ENCODE measurements at places on chromosomes 12 and 14.
A peak's percentile ranks its signal among the peaks of the same experiment; 100 is the strongest.

DNA sequence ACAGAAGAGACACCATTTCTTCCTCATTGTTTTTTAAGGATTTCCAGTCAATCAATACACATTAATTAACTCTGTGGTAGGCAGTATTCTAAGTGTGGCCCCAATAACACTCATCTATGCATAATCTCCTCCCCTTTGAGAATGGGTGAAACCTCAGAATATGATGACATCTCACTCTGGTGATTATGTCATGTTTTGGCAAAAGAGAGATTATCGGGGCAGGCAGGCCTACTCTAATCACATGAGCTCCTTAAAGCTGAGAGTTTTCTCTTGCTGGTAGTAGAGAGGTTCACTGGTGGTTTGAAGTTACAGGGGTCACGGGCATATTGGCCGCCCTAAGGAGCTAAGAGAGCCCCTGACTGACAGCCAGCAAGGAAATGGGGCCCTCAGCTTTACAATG is 7.1 kb upstream of the LGMN start:
- DNase-seq: no peak

DNA sequence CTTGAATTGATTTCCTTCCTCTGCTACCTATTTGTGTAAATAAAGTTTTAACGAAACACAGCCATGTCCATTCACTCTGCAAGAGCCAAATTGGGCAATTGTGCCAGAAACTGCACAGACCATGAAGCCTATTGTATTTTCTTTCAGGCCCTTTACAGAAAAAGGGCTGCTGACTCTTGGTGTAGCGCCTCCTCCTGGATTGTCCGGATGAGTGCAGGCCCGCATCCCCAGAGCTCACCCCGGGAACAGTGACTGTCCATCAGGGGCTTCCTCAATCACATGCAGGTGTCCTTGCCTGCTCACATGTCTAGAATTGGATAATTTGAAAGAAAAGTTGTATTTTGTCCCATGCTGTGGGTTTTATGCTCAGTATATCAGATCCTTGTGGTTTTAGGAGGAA is 1282.2 kb downstream of the AACS start:
- no peak for DNase-seq

DNA sequence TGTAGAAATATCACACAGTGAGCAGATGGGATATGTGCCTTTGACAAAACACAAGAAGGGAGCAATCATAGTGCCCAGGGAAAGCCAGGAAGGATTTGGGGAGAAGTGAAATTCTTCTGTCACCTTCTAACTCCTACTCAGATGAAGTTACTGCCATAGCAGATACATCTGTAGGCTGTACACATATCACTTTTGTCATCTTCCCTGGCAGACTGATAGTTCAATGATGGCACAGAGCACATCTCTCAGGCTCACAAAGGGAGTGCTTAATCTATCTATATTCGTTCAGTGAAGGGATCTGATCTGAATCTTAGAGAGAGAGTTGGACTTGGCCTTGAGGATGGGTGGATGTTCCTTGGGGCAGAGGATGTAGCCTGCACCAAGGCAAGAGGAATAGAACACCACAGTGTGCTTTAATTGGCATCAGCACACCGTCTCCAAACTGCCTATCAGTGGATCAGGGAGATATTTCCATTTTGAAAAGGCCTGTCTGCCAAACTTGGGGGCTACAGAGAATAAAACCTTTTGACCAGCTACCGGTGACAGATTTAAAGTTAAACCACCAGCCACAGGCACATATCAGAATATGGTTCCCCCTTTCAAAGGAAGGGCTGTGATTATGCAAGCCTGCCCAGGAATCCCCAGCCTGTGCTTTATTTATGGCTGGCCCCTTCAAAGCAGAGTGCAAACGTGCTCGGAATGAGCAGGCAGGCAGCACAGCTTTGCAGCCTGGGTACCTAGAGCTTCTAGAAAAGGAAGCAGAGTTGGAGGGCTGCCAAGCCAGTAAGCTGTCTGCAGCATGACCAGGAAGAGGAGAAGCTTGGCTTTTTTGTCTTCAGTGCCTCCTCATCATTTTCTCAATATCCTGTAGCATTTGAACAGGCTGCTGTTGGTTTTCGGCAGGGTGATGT is 165.5 kb upstream of the DYRK2 start:
- DNase-seq: peak; percentile 12

DNA sequence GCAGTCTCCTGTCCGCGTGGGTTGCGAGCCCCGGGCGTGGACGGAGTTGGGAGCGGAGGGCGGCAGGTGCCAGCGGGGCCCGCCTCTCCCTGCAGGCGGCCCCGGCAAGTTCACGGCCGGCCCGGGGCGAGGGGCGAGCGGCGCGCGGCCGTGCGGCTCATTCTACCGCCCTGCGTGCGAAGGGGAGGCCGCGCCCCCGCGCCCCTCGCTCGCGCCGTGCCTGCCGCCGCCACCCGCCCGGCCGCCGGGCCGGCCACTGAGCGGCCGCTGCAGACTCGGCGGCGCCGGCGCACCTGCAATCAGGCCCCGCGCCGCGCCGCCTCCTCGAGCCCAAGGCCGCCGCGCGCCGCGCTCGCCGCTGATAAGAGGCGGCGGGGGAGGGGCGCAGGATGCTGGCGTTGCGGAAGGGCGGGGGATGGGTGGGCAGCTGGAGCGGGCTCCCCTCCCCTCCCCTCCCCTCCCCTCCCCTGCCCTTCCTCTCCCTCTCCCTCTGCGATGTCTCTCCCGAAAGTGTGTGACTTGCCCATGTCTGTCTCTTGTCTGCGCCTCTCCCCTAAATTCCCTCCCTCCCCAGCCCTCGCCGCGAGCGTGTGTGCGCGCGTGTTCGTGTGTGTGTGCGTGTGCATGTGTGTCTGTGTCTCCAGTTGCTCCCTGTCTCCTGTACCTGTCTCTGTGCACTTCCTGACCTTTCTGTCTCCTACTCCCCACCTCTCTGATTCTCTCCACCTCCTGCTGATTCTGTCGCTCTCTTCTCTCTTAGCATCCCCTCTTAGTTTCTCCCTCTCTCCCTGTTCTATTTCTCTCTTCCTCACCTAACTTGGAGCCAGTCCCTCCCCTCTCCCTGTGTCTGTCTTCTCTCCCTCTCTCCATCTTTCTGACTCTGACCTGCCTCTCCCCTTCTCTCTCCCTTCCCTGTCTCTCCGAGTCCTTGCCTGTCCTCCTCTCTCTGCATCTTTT is 768.1 kb upstream of the TBX3 start:
- DNase-seq: peak; percentile 3

GRCh38 chr14:78519863-78520262 is 349.7 kb downstream of the NRXN3 start:
- no peak for DNase-seq

DNA sequence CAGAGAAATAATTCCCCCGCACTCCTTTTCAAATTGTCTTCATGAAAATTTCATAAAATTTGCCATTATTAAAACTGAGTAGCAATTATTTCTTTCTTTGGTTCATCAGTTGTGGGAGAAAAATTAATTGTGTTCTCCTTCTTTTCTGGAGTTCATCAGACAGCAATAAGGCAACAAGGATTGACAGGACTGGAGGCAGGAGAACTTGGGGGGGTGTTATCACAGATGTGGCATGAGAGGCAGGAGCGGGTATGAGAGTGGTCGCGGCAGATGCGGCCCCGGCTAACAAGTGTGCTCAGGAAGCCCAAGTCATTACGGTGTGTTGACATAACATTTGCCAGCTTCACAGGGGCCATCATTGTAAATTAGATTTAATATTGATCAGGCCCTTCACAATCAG is 306.6 kb upstream of the TMPO start:
- DNase-seq: no peak

All from G401 (cell line).